ENCODE measurements at places on chromosomes 16 and 17.

DNA sequence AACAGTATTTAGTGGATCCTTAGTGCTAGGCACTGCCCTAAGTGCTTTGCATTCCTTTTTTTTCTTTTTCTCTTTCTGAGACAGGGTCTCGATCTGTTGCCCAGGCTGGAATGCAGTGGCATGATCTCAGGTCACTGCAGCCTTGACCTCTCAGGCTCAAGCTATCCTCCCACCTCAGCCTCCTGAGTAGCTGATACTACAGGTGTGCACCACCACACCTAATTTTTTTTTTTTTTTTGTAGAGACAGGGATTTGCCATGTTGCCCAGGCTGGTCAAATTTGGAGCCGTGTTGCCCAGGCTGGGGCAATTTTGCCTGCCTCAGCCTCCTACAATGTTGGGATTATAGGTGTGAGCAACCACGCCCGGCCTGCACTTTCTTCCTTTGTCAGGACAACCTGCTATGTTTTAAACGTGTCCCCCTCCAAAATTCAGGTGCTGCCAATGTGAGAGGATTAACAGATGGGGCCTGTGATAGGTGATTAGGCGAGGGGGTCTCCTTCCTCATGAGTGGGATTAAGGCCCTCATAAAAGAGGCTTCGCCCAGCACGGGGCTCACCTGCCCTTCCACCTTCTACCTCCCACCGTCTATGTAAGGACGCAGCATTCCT is 5.4 kb downstream of the NQO1 start:
- no peak for DNase-seq

- DNase-seq, result no peak
Observed at GRCh38 chr17:67044940-67045339, 586 bp downstream of the CACNG1 start.

- no peak for DNase-seq
Observed at GRCh38 chr16:57132470-57132869, 40.1 kb downstream of the CPNE2 start.

- DNase-seq, result no peak
Observed at GRCh38 chr16:21598701-21599121, 666 bp upstream of the METTL9 start.

- DNase-seq, result no peak
Observed at GRCh38 chr17:43613917-43614316, 47.8 kb downstream of the MEOX1 start.

DNA sequence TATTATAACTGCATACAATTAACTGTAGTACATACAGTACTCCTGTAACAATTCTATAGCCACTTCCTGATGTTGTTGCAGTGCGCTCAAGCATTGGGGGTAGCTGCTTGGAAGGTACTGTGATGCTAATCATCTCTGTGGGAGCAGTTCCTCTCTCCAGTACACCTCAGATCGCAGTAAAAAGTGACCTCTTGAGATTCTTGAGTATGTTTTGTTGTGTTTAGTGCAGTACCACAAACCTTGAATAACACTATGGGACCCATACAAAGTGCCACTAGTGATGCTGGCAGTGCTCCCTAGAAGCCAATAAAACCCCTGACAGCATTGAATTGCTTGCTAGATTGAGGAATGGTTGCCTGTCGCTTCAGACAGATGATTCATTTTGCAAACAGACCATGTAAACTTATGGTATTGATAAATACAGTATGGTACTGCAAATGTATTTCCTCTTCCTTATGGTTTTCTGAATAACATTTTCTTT is 193.0 kb downstream of the SPECC1 start:
- DNase-seq, result no peak

- no peak for DNase-seq
Observed at GRCh38 chr17:4483012-4483840, 15.5 kb upstream of the SPNS2 start.

GRCh38 chr17:53626286-53626685 is 196.4 kb upstream of the KIF2B start:
- DNase-seq, result peak; percentile 30

DNA sequence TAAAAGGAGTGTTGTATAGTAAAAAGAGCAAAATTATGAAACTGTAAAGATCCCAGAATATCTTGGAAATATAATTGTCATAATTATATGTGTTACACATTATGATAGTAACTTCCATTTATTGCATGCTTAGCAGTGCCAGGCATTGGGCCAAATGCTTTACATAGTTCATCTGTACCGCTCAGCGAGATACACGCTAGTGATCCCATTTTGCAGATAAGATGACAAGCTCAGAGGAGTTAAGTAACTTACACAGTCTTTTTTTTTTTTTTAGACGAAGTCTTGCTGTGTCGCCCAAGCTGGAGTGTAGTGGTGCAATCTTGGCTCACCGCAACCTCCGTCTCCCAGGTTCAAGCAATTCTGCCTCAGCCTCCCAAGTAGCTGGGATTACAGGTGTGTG is 6.8 kb upstream of the EZH1 start:
- DNase-seq, result no peak

DNA sequence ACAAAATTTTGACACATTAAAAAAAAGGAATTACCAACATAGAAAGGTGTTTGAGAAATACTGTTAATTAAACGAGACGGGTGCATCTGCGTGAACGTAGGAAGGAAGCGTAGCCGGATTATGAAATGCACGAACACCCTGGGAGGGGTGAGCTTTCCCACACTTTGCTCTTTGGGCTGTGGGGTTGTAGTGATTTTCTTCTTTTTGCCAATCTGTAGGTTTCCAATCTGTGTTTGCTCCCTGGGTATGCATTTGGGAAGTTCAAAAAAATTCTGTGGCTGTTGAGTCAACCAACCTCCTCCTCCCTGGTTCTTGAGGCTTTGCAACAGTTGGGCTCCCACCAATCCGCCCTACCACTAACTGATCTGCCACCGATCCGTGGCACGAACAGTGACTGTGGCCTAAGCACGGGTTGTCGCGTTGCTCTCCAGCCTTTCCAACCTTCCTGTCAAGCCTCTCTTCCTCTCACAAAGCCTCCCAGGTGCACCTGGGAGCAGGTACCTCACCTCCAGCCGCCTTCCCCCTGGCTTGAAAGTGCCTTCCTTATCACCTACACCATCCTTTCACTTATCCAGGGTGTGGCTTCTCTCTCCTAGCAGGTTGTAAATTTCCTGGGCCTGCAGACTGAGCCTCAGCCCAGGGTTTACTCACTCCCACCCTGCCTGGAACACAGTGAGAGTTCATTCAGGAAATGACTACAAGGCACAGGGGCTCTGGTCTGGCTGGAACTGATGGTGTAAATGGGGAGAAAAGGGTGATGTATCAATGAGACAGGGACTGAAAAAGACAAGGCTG is 16.6 kb downstream of the RTN4RL1 start:
- no peak for DNase-seq

DNA sequence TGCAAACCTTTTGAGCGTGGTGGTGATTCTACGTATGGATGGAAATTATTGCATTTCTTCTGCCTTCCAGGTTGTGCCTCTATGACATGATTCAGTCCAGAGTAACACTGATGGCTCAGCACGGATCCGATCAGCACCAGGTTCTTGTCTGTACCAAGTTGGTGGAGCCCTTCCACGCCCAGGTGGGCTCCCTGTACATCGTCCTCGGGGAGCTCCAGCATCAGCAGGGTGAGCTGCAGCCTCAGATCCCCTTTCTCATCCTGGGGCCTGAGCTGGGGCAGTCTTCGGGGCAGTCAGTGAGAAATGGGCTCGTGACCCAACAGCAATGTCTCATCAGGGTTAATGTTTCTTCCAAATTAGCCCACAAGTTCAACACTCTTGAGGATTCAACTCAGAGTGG is 9.3 kb upstream of the CDK3 start:
- no peak for DNase-seq

DNA sequence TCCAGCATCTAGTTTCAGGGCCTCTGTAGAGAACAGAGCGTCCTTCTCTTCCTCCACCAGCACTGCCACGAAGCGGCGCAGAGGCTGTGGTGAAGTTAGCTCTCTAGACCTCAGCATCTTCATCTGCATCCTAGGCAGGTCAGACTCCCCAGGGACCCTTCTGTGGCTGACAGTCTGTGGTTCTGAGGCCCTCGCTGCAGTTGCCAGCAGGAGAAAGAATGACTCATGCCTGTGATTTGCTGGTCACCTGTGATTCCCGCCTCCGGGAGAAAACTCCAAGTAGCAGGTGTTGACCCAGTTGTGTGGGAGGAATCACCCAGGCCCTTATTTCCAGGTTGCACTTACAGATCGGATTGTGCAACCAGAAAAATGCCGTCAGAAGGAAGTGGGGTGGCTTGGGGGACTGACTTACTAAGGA is 117.3 kb upstream of the CACNG5 start:
- DNase-seq, result no peak

DNA sequence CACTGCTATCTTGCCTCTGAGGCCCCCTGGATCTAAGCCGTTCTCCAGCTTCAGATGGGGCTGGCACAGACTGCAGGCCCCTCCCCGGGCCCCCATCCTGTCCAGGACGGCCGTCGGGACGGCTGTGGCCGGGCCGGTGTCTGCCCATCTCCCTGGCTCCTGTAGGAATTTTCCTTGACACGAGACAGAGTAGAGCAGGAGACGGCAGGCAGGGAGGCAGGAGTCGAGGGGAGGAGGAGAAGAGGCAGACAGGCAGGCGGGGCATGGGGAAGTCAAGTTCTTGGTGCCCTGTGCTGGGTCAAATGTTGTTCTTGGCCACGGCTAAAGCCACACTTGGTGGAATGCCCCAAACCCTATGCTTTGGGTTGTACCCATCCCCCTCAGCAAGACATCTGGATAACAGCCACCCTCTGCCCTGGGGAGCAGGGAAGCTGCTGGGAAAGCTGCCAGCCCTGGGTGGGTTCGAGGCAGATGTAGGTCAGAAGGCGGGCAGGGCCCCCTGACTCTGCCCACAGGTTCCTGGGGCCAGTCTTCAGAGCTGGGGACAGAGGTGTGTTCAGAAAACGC is 4.0 kb downstream of the C1QTNF1 start:
- DNase-seq, result no peak

GRCh38 chr17:71760062-71760720 is 360.6 kb upstream of the SOX9 start:
- no peak for DNase-seq

DNA sequence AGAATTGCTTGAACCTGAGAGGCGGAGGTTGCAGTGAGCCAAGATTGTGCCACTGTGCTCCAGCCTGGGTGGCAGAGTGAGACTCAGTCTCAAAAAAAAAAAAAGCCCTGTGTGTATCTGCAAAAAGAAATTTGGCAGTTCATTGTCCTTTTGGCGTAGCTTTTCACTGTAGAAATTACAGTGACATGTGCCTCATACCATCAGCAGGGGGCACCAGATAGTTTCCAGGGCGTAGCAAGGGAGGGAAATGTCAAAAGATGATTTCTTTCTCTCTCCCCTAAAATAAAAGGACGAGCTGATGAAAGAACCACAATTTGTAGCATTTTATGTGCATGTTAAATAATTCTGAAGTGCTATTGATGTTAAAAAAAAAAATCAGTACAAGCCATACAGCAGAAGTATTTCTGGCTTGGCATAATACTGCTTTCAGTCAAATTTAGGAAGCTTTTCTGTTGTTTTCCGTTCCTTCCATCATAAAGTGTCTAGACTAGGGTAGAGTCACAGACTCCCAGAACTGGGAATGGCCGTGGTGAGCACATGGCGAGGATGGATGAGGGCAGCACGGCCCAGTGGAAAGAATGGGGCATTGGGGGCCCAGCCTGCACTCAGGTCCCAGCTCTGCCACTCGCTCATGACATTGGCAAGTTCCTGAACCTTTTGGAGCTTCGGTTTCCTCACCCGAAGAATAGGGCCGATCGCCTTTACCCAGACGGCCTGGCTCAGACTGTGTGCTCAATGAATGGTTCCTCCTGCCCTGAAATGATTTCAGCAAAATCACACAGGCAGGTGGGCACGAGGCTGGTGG is 59.8 kb upstream of the RPH3AL start:
- peak; percentile 20 for DNase-seq

GRCh38 chr16:10631886-10632285 is 51.5 kb upstream of the EMP2 start:
- DNase-seq, result no peak

GRCh38 chr17:68432086-68432864 is 25.0 kb downstream of the WIPI1 start:
- no peak for DNase-seq

DNA sequence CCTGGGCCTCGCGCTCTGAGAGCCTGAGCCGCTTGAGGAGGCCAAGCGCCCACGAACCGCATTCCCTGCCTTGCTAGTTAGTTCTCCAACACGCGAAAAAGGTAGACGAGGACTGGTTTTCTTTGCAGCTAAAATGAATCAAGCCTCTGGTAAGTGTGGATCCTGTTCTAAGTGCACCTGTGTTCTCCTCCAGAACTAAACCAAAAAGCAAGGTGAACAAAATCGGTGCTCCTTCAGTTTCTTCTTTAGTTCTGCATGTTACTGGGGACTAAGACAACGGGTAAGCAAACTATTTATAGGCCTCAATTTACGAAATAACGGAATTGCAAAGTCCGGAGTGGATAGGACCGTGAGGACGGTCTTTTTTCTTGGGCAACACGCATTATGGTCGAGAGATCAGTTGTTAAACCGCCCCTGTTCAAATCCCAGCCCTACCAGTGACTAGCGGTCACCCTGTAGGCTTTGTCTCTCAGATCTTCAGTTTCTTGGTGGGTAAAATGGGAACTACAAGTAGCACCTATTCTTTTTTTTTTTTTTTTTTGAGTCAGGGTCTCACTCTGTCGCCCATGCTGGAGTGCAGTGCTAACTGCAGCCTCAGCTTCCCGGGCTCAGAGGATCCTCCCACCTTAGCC is 993 bp upstream of the ANKRD11 start:
- no peak for DNase-seq

GRCh38 chr17:34393401-34393800 is 30.4 kb upstream of the CCL1 start:
- no peak for DNase-seq

DNA sequence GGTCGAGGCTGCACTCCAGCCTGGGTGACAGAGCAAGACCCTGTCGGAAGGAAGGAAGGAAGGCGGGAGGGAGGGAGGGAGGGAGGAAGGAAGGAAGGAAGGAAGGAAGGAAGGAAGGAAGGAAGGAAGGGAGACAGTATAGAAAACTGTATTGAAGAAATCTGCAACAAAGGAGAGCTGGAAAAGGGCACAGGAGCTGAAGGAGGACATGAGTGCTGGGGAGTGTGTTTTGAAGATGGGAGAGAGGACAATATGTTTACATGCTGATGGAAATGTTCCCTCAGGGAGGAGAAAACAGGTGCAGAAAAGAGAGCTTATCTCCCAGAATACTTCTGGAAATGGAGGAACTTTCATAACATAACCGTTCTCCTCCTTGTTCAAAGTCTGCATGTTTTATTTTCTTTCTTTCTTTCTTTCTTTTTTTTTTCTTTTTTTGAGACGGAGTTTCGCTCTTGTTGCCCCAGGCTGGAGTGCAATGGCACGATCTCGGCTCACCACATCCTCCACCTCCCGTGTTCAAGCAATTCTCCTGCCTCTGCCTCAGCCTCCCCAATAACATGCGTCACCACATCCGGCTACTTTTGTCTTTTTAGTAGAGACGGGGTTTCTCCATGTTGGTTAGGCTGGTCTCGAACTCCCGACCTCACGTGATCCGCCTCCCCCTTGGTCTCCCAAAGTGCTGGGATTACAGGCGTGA is 2.7 kb upstream of the HAP1 start:
- no peak for DNase-seq

- DNase-seq, result no peak
Observed at GRCh38 chr16:1645914-1646525, 32.1 kb upstream of the JPT2 start.

GRCh38 chr16:85657996-85658395 is 30.8 kb downstream of the GINS2 start:
- DNase-seq, result no peak

All from GM04503 (cell line).